ENCODE measurements at places on chromosomes 12 and 14.

GRCh38 chr14:63912286-63912685, 59.5 kb downstream of the SYNE2 start:
- DNase-seq = no peak

GRCh38 chr12:120944645-120945217, 33.6 kb upstream of the HNF1A start:
- peak; percentile 74 for DNase-seq

DNA sequence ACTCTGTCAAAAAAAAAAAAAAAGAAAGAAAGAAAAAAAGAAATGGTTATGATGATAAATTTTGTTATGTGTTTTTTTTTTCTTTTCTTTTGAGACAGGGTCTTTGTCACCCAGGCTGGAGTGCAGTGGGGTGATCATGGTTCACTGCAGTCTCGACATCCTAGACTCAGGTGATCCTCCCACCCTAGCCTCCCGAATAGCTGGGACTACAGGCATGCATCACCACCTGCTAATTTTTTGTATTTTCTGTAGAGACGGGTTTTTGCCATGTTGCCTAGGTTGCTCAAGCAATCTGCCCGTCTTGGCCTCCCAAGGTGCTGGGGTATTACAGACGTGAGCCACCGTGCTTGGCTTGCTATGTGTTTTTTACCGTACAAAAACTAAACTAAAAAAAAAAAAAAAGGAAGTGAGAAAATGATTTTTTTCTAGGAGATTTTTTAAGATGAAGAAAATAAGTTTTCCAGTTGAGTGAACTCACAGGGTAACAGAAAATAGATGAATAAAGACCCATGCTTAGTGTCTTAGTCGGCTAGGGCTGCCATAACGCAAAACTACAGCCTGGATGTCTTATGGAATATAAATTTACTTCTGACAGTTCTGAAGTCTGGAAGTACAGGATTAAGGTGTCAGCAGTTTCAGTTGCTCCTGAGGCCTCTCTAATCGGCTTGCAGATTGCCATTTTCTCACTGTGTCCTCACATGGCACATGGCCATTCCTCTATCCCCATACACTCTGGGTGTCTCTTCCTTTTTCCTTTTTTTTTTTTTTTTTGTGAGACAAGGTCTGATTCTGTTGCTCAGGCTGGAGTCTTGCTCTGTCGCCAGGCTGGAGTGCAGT, 13.2 kb upstream of the APOF start:
- no peak for DNase-seq

DNA sequence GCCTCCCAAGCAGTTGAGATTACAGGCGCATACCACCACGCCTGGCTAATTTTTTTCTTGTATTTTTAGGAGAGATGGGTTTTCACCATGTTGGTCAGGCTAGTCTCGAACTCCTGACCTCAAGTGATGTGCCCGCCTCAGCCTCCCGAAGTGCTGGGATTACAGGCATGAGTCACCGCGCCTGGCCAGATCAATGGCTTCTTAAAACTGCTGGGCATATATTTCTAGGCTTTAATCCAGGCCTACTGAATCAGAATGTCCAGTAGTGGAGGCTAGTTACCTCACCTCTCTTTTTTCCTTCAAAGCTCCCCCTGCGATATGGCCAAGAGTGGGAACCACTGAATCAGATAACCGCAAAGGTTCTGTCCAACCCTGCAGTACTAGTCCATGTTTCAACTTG, 17.1 kb downstream of the POU6F1 start:
- no peak for DNase-seq

GRCh38 chr14:72524295-72524629, 369.6 kb downstream of the DPF3 start:
- DNase-seq = no peak

GRCh38 chr12:132277374-132277941, 51.9 kb downstream of the GALNT9 start:
- no peak for DNase-seq

DNA sequence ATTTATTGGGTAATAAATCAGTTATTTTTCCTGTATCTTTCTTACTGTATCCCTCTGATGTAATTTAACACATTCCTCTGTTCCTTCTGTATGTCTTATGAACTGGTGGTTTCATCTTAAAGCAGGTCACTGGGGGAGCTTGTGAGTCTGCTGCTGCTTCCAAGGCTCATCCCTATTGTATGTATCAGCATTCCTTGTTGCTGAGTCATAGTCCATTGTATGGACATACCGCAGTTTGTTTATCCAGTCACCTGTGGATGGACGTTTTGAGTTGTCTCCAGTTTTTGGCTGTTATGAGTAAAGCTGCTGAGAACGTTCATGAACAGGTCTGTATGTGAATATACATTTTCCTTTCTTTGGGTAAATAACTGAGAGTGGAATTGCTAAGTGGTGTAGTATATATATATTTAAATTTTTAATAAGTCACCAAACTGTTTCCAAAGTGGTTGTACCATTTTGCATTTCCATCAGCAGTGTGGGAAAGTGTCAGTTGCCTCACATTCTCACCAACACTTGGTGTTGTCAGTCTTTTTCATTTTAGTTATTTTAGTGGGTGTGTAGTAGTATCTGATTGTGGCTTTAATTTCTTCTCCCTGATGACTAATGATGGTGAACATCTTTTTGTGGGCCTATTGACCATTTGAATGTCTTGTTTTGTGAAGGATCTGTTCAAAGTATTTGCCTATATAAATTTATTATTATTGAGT, 82.7 kb downstream of the BEGAIN start:
- DNase-seq = no peak

- no peak for DNase-seq
Observed at GRCh38 chr12:3152892-3153291, 75.7 kb downstream of the TSPAN9 start.

GRCh38 chr12:75722714-75723200, 211.3 kb upstream of the KRR1 start:
- DNase-seq = peak; percentile 43

DNA sequence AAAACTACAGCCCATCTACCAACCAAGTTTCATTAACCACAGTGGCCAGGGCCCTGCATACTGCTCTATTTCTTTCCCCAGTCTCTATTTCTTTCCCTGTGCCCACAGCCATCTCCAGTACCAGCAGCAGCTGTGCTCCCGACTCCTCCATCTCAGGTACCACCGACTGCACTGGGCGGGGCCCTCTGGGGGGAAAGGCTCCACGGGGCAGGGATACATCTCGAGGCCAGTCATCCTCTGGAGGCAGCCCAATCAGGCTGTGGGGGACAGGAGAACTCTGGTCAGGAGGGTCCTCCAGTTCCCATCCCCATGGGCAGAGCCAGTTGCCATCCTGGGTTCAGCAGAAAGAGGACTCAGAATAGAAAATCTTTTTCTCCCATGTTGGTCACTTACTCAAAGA, 3.0 kb downstream of the CDK4 start:
- DNase-seq = no peak

- peak; percentile 81 for DNase-seq
Observed at GRCh38 chr14:69625299-69626131, 14.1 kb downstream of the SUSD6 start.

DNA sequence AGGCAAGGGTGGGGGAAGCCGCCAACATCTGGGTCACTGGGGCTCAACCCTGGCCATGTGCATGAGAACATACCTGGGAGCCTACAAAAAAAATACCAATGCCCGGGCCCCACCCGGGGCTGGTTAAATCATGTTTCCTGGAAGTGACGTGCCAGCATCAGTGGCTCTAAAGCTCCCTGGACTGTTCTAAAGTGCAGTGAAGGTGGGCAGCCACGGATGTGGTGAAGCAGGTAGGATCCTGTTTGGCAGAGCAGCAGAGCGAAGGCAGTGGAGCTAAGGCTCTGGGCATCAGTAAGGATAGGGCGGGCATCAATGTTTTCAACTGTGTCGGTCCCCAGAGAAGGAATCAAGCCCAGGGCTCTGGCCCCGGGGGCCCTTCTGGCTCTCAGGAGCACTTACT, 525 bp upstream of the GPR68 start:
- DNase-seq = peak; percentile 63

DNA sequence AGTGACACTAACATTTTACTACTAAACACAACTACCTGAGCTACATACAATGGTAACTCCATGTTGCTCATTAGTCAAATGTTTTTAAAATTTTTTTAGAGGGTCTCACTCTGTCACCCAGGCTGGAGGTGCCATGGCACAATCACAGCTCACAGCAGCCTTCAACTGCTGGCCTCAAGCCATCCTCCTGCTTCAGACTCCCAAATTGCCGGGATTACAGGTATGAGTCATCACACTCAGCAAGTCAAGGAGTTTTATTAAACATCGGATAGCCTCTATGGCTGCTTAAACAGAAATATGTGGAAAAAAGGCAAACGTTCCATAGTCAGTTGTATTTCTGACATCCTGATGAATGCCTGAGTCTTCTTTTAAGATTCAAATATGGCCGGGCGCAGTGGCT, 11.1 kb upstream of the NPFF start:
- DNase-seq = no peak

GRCh38 chr14:37589715-37590427, 5.2 kb downstream of the FOXA1 start:
- DNase-seq = no peak

DNA sequence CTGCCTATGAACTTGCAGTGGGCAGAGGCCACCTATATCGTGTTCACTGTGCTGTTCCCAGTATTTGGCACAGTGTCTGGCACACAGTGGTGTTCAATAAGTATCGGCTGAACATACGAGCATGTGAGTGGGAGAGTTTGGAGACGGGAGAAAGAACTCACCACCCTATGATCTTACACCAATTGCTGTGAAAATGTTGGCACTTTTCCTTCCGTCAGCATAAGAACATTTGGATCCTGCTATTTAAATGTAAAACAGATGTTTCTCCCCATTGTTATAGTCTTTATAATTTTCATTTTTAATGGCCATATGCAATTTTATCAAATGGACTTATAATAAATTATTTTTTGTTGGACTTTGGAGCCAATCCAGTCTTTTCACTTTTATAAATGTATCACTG, 144.4 kb downstream of the EFCAB11 start:
- DNase-seq = no peak

DNA sequence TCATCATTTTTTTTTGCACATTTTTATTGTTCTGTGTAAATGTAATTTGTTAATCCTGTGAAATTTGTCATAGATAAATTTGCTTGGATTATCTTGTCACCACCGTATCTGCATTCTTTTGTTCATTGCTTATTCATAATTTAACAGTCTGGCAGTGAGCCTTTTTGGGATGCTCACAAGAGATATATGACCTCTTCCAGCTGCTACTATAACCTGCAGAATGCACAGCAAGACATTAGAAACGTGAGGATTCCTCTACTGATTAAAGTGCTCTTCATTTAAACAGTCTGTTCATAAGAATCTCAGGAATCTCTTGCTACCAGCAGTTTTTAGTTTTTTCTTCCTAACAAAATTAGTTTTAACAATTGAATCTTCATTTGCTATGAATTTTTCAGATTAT, 9.1 kb downstream of the NPAS3 start:
- DNase-seq = no peak

DNA sequence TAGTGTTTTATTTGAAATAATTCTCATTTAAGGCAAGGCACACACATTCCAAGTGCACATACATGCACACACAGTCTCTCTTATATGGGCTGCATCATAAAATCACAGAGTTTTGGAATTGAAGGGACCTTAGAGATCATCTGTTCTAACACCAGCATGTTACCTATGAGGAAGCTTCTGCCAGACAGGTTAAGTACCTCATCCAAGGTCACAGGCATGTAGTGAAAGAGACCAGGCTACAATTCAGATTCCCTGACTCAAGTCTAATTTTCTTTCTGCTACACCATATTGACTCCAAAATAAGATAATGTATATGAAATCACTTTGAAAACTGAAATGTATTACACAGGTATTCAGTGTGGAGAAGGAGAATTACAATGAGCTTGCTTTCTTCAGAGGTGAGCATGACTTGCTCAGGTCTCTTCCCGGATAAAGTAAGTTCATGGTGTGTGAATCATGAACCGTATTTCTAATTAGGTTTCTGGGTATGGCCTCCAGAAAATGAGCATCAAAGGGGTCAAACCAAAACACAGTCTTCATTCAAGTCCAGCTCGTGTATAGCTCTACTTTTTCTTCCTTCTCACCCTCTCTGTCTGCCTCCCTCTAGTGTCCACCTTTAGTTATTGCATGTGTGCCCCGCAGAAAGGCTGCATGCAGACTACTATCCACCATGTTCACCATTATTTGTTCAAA, 411.9 kb downstream of the FUT8 start:
- DNase-seq = peak; percentile 66

- DNase-seq = no peak
Observed at GRCh38 chr12:88518863-88519403, 61.3 kb downstream of the KITLG start.

All from stimulated activated CD4-positive, alpha-beta T cell treated with anti-CD3 and anti-CD28 coated beads, Interleukin-4, amount 100 ng/mL, for 24 hours (primary cell).